Stimulated activated CD8-positive, alpha-beta memory T cell treated with anti-CD3 and anti-CD28 coated beads, Interleukin-7, amount 100 ng/mL, for 1 hour (primary cell): ENCODE measurements at places on chromosomes 1 and 21.

- no peak for DNase-seq
Measured at GRCh38 chr1:154581766-154582165, 14.2 kb downstream of the CHRNB2 start.

GRCh38 chr1:81920245-81920740 is 119.6 kb downstream of the ADGRL2 start:
- DNase-seq = no peak

- DNase-seq = no peak
Measured at GRCh38 chr1:102661481-102661880, 446.8 kb downstream of the COL11A1 start.

- DNase-seq = no peak
Measured at GRCh38 chr1:246497331-246497915, 9.7 kb downstream of the SMYD3 start.

GRCh38 chr1:228833911-228834688 is 98.8 kb downstream of the RHOU start:
- no peak for DNase-seq

GRCh38 chr1:204445860-204446412 is 34.3 kb upstream of the PPP1R15B start:
- peak; percentile 14 for DNase-seq

DNA sequence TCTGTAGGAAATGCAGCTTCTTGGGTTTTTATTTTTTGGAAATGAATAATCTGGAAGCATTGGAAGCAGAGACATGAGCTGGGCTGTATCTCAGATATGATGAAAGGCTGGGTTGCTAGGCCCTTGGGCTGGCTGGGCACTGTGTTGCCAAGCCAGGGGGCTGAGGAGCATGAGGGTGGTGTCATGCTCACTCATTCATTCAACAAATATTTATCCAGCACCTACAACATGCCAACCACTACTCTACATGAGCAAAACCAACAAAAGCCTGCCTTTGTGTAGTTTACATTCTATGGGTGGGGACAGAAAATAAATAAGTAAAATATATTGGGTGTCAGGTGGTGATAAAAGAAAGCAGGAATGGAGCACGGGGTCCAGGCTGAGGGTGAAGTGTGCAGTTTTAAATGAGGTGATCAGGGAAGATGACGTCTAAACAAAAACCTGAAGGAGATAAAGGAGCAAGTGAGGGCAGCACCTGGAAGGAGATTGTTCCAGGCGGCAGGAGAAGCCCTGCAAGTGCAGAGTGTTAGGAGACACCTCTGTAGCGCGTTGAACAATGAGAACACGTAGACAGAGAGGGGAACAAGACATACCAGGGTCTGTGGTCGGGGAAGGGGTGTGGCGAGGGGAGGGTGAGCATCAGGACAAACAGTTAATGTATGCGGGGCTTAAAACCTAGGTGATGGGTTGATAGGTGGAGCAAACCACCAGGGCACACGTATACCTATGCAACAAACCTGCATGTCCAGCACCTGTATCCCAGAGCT is 10.9 kb downstream of the TAGLN2 start:
- no peak for DNase-seq

GRCh38 chr1:22500471-22500870 is 48.8 kb downstream of the ZBTB40 start:
- no peak for DNase-seq

GRCh38 chr1:22225858-22226589 is 83.1 kb upstream of the WNT4 start:
- DNase-seq = no peak

DNA sequence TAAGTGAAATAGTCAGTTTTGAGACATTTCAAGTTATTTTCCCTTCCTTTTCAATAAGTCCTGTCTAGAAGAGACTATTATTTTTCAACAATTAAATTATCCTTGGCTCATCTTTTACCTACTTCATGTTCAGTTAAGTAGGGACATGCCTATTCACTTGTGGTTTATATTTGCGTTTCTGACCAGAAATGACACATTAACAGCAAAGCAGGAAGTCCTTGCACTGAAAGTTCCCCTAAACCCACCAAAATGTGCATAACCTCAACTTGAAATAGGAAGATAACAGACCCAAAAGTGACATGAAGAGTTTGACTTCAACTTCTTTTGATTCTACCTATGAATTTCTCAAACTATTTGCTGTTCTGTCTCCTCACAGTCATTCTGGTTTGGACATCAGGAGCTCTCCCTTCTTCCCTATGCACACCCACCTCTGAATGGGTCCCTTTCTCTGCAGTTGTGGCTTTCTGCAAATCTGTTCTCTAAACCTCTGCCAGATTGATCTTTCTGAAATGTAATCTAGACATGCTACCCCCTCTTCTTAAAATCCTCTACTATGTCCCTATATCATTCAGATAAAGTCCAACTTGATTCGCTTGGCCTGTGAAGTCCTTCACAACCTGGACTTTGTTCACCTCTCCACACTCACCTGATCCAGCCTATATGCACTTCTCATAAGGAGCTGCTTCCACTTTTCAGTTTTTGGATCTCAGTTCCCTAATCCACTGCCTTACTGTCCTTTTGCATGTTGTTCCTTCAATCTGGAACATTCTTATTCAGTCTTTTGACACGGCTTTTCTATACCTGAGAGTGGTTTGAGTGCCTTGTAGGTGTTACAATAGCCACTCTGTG is 661.5 kb upstream of the ADGRL4 start:
- no peak for DNase-seq

DNA sequence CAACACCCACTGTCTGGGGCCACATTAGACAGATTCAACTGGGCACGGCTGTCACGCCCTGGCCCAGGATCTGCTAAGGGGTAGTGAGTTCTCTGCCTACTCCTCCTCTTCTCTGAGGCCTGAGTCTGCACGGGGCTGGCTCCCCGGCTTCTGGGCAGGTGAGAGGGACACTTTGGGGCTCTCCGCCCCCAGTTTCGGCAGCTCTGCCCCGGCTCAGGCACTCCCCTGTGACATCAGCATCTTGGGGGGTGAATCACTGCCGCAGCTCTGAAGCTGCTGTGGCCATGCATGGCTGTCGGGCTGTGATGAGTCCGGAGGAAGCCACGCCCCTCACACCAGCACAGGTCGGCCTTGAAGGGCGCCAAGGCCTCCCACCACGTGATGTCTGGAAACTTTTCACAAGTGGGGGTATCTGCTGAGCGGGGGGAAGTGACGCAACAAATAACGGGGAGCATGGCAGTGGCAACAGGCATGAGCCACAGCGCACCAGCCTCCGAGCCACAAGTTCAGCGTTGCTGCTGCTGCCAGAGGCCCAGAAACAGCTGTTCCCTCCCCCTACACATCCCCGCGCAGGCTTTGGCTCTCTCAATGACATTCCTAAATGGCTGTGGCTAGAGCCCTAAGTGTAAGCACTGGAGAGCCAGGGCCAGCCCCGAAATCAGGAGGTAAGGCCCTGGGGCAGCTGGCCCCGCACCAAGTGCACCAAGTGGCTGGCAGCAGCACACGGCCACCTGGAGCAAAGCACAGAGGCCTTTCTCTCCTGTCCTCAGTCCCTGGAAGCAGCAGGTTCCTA is 26.3 kb downstream of the ZBTB17 start:
- DNase-seq = peak; percentile 80

GRCh38 chr1:20660847-20661206 is 342 bp downstream of the DDOST start:
- DNase-seq = no peak

DNA sequence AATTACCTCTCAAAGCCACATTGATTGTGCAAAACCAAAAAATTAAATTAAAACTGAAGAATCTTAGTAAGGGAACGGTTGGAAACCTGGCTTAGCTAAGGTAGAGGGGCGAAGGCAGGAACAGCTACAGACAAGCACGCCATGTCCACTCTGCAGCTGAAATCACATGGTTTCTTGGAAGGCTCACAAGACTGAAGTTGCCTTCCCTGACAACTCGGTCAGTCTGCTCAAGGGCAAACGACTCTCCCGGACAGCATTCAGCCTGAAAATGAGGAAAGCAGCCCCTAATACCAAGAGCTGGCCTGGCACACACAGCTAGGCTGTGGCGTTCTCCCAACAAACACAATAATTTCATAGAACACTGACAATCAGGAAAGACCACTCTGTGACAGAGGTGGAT is 22.7 kb upstream of the BECN2 start:
- no peak for DNase-seq

DNA sequence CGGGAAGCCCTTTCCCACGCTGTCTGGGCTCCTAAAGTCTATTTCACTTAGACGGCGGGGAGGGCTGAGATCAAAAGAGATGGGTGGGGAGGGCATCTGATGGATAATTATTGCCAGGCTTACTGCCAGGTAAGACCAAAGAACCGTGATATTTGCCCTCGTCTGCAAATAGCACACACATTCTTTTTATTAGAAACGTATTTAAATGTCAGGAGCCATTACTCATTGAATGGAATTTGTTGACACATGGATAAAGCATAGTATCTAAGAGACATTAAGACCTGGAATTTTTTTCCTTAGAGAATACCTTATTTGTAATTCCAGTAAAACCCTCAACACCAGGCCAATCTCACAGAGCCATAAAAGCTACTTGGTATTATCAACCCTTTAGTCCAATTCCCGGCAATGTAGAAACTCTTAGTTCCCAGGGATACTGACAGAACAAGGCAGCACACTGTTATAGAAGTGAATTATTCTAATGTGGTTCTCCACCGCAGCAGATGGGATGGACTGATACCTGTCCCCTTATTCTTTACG is 10.6 kb downstream of the URB1 start:
- no peak for DNase-seq

- no peak for DNase-seq
Measured at GRCh38 chr1:228783418-228784040, 48.2 kb downstream of the RHOU start.

- DNase-seq = no peak
Measured at GRCh38 chr1:168477792-168478191, 66.0 kb downstream of the XCL2 start.

- no peak for DNase-seq
Measured at GRCh38 chr21:16709866-16710550, 802.8 kb upstream of the CXADR start.

GRCh38 chr1:2178875-2179274 is 15.7 kb downstream of the FAAP20 start:
- DNase-seq = no peak

DNA sequence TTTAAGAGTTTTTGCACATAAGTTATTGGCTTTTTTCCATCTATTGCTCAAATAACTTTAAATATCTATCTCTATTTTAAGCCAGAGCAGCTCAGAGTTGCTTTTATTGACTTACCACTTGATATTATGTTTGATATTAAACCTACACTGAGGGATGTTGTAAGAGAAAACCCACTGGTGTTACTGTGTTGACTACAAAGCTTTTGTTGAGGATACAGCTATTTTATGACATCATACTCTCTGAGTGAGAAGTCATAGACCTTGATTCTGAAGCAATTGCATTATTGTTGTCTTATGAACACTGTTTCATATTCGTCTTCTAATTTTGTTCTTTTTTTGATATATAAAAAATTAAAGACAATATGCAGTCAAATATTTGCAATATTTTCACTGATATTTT is 560.4 kb downstream of the PTBP2 start:
- no peak for DNase-seq

GRCh38 chr1:29290414-29290985 is 54.2 kb downstream of the PTPRU start:
- DNase-seq = no peak

- no peak for DNase-seq
Measured at GRCh38 chr1:23673086-23673813, 18.4 kb upstream of the RPL11 start.

DNA sequence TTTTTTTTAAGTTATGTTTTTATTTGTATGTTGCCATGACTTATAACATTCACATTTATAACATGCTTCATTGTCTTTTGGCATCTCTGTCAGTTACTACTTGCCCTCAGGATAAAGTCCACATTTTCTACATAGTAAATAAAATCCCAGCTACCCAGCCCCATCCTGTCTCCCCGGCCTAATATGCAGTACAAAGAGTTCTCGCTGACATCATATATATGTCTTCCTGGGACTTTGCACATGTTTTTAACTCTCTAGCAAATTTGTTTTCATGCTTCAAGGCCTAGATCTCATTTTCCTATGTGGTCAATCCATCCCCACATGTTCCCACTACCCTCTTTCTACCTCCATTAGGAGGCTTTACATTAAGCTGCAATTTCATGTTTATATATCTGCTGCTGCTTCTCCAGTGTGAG is 33.0 kb upstream of the IVNS1ABP start:
- DNase-seq = no peak

DNA sequence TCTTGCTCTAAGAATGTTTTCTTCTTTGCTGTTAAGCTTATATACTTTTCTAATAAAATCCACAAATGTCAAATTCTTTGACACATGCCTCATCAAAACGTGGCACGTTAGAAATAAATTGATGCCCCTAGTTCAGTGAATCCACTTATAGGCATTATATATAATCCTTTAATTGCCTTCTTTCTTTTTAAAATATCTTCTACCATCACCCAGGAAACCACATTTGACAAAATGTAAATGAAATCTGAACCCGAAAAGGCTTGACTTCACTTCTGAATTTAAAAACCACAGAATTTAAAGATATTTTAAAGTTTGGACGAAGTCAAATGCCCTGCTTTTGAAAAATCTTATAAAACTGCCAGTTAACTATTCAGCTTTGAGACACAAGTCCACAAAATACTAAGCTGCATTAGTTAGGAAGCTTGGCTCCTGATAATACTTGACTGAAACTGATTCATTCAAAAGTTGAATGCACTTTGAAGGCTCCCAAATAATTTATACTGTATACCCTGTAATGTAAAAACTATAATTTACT is 22.4 kb upstream of the KIFAP3 start:
- no peak for DNase-seq

GRCh38 chr1:85371021-85371420 is 93.9 kb downstream of the DDAH1 start:
- no peak for DNase-seq

GRCh38 chr1:155983191-155984024 is 5.1 kb upstream of the ARHGEF2 start:
- DNase-seq = no peak

- no peak for DNase-seq
Measured at GRCh38 chr1:224565611-224566406, 50.3 kb upstream of the CNIH3 start.

GRCh38 chr1:13600762-13601453 is 17.3 kb downstream of the PDPN start:
- no peak for DNase-seq

GRCh38 chr21:43318841-43319781 is 107.8 kb downstream of the SIK1 start:
- DNase-seq = no peak

DNA sequence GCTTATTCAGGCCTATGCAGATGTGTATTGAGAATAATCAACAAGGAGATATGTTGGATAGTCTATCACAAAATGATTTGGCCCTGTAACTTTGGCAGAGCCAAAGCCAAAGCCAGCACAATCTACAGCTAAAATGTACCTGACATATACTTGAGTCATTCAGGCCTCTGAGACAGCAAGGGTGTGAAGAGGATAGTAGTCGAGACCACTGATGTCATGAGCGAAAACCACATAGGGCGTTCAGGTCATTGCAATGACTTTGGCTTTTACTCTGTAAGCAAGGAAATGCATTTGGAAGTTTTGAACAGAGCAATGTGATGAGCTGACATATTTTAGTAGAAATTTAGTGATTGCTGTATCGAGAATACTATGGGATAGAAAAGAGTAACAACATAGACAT is 579.6 kb downstream of the AMY1C start:
- DNase-seq = no peak

- DNase-seq = no peak
Measured at GRCh38 chr1:90400131-90400530, 317.0 kb downstream of the BARHL2 start.

GRCh38 chr21:14918527-14918926 is 146.3 kb downstream of the NRIP1 start:
- DNase-seq = no peak

- no peak for DNase-seq
Measured at GRCh38 chr1:91669584-91670350, 169.1 kb downstream of the CDC7 start.
